ENCODE measurements at places on chromosomes 16 and 17.
A peak's percentile ranks its signal among the peaks of the same experiment; 100 is the strongest.

GRCh38 chr17:44293509-44294226, 14.7 kb upstream of the RUNDC3A start:
- no peak for DNase-seq

GRCh38 chr16:77273815-77274214, 74.6 kb downstream of the SYCE1L start:
- peak; percentile 69 for DNase-seq

GRCh38 chr17:50117202-50118051, 12.5 kb downstream of the SAMD14 start:
- no peak for DNase-seq

DNA sequence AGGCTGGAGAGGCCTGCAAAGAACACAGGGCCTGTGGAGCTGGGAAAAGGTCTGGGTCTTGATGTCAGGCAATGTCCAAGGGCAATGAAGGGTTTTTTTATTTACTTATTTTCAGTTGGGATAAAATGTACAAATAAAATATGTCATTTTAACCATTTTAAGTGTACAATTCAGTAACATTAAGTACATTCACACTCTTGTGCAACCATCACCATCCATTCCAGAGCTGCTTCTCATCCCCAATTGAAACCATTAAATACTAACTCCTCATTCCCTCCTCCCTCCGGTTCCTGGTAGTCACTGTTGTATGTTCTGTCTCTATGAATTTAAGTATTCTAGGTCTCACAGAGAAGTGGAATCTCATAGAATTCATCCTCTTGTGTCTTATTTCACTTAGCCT, 444.7 kb downstream of the HS3ST3B1 start:
- no peak for DNase-seq

DNA sequence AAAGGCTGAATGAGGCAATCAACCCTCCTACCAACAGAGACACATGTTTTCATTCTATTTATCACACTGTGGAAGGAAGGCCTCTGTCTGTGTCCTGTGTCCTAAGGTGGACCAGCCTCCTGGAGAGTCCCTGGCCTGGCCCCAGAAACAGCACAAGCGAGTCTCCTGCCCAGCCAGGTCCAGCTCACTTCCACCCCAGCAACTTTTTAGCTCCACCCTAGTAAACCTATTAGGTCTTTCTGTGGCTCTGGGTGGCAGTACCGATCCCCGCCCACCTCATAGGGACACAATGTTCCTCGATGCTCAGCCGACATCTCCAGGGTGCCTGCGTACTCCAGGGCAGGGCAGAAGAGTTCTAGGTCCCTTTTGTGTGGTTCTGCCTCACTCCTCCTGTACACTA, 10.7 kb downstream of the DRC3 start:
- DNase-seq: no peak

Measured in urothelium cell line (cell line).